ENCODE measurements at places on chromosomes 5 and 9.
A peak's percentile ranks its signal among the peaks of the same experiment; 100 is the strongest.

GRCh38 chr9:29144476-29144875 lies 1571.2 kb upstream of the C9orf72 start:
- DNase-seq: no peak

GRCh38 chr5:140978260-140978659 lies 12.0 kb downstream of the PCDHAC2 start:
- DNase-seq: no peak

GRCh38 chr9:125407974-125408900 lies 146.6 kb downstream of the GAPVD1 start:
- DNase-seq: peak; percentile 57

- DNase-seq: peak; percentile 99
Observed at GRCh38 chr5:136058039-136058971, 29.5 kb downstream of the TGFBI start.

GRCh38 chr9:118984607-118985006 lies 384.6 kb downstream of the BRINP1 start:
- no peak for DNase-seq

DNA sequence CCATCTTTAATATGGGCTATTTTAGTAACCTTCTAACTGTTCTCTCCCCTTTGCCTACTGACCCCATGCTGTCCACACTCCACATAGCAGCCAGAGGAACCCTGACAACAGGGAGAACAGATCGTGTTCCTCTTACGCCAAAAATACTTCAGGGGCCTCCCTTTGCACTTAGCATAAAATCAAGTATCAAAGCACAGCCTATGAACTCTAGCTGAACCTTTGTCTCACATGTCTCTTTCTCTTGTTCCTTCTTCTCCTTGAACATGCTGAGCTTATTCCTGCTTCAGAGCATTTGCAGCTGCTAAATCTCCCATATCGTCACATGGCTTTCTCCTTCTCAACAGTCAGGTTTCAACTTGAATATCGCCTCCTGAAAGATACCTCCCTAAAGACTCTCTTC lies 698.8 kb upstream of the C9orf72 start:
- no peak for DNase-seq

DNA sequence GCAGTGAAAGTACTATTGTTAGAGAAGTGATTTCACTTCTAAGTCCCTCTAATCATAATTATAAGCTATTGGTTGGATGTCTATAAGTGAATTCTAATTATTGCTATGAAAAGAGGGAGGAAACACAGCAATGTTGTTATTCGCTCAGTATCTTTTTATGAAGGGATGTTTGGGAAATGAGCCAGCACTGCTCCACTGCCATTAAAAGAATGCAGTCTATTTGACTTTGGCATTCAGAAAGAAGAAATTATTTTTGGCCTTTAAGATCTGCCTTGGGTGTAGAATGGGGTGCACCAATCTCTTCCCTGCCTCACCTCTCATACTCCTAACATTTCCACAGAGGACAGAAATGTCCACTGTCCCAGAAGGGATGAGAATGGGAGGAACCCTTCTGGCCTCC lies 332.0 kb downstream of the SPATA31D1 start:
- no peak for DNase-seq

GRCh38 chr5:143592648-143593047 lies 189.2 kb upstream of the NR3C1 start:
- peak; percentile 42 for DNase-seq

- no peak for DNase-seq
Observed at GRCh38 chr5:159021136-159021900, 78.4 kb downstream of the EBF1 start.

DNA sequence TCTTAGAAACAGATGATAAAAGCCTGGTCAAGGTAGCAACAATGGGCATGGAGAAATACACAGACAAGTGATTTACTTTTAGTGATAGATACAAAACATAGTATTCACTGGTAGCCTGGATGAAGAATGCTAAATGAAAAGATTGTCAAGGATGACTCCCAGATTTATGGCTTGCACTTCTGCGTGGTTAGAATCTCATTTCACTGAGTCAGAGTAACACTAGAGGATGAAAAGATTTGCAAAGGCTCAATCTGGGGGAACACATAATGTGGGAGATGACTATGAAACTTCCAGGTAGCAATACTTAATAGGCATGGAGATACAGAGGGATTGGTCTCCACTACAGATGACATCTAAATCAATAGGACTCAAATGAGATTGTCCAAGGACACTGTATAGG lies 38.4 kb downstream of the AGTPBP1 start:
- peak; percentile 16 for DNase-seq

GRCh38 chr9:29214690-29215253 lies 1641.5 kb upstream of the C9orf72 start:
- DNase-seq: no peak

GRCh38 chr5:32426440-32427151 lies 17.9 kb downstream of the ZFR start:
- DNase-seq: no peak

GRCh38 chr5:133895979-133896845 lies 72.2 kb downstream of the C5orf15 start:
- no peak for DNase-seq

DNA sequence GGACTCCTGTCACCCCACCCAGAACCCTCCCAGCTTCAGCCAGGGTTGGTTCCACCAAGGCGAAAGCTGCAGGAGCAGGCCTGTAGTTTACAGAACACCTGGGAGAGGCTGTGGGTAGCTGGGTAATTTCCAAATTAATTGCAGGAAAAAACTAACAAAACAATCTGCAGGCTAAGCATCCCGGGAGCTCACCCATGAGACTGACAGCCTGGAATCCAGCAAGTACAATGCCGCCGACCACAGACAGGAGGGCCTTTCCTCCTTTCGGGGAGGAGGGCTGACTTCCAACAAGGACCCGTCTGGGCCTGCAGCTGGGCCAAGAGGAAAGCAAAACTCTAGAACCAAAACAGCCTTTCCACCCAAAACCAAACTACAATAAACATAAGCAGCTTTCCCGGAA lies 10.3 kb downstream of the FOXE1 start:
- DNase-seq: no peak

DNA sequence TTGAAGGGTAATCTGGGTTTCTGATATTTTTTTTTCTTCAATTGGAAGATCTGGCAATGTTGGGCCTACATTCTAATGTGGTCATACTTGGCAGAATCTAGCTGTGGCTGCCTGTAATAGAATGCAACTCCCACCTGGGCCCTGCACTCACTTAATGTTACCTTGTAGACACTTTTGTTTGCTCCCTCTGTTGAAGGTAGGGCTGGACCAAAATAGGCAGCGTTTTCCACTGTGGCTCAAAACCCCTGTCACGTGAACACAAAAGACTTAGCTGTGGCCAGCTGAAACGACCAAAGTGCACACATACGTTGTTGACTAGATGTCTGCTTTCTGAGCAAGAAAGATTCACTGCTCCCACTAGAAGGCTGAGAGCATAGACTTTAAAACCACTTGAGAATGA lies 117.6 kb upstream of the HMHB1 start:
- no peak for DNase-seq

GRCh38 chr5:150338546-150338945 lies 19.0 kb upstream of the TCOF1 start:
- DNase-seq: no peak

GRCh38 chr9:116163293-116164055 lies 9.9 kb downstream of the PAPPA start:
- peak; percentile 35 for DNase-seq

DNA sequence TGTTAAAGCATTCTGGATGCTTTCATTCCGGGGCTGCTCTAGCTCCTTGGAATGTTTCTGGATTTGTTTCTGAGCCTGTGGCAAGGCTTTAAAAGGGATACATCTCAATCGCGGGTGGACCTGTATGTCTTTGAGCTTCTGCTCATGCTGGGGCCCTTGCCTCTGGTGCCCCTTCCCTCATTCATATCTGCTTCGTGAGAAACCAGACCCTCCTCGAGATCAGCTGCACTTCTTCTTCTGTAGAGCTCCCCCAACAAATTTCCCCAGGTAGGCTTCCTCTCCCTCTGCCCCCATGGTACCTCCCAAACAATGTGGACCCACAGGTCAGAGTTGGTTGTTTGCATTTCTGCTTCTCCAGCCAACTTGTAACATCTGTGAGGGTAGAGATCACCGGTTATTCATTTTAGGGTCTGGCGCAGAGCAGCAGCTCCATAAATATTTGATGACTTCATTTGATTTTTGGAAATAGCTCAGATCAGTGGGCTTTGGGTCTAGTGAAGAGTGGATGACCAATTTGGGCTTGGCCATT lies 6.6 kb downstream of the ZNF618 start:
- DNase-seq: no peak

DNA sequence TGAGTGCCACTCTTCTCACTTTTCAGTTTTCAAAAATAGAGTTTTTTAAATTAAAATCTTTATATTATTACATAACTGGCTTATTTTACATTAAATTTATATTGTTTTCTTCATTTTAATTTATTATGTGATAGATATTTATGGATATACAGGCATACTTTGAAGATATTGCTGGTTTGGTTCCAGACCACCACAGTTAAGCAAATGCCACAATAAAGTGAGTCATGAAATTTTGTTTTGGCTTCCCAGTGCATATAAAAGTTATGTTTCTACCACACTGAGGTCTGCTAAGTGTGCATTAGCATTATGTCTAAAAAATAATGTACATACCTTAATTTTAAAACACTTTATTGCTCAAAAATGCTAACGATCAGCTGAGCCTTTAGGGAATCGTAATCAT lies 47.4 kb downstream of the NDUFS4 start:
- DNase-seq: peak; percentile 48

- peak; percentile 28 for DNase-seq
Observed at GRCh38 chr5:94893412-94894135, 275.1 kb downstream of the SLF1 start.

GRCh38 chr5:55230086-55230629 lies 3.0 kb upstream of the MCIDAS start:
- DNase-seq: no peak

DNA sequence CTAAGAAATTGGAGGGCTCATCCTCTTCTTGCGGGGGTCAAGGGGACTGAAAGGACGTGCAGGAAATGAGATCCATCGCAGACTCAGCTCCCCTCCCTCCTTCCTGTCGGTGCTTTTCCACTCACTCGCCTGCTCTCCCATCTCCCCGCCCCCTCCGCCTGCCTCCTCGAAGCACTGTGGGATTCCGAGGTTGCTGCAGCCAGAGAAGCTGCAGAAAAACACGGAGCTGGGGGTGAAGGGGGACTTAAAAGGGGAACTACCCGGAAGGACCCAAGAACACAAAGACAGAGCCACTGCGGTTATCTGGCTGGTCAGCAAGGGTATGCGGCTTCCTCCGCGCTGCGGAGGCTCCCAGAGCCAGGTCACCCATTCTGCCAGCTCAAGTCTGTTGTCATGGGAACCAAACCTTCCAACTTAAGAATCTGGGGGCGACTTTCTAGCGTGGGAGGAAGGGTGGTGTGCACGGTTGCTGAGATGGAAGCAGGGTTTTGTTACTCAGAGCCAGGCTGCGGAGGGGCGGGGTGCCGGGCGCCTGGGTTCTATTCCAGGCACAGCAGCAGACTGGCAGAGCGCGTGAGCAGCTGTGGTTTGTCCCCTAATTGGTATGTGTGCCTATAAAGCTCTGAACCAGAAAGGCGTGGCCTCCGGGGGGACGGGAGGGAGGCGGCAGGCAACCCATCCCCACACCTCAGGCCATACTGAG lies 24.9 kb downstream of the PCDHGC5 start:
- DNase-seq: peak; percentile 92
